Kidney (tissue), 22 donors: ENCODE measurements at places on chromosomes 4 and X. TPM values are rescaled to one million over a fixed set of nuclear protein-coding genes. Genes with fewer than 3 reads are reported as not detected.

Gene RASGEF1B
- polyA plus RNA-seq, result 8.3 TPM

Gene ARMCX1
- 20.3 TPM for polyA plus RNA-seq

Gene ARHGAP4
- 38.3 TPM for polyA plus RNA-seq

Gene NUDT10
- polyA plus RNA-seq, result 7.0 TPM

Gene RBM47
- 61.5 TPM for polyA plus RNA-seq

Gene CT45A2
- polyA plus RNA-seq, result not detected

Gene GASK1B
- 6.5 TPM for polyA plus RNA-seq

Gene XG
- 0.43 TPM for polyA plus RNA-seq

Gene UBQLN2
- polyA plus RNA-seq, result 16.4 TPM

Gene SLC16A2
- polyA plus RNA-seq, result 17.2 TPM

Gene KCTD8
- 0.62 TPM for polyA plus RNA-seq

Gene SPATA4
- polyA plus RNA-seq, result 0.82 TPM

Gene GAGE2A
- not detected for polyA plus RNA-seq
